ENCODE measurements at places on chromosomes 6 and 20.

GRCh38 chr6:125821825-125822281 lies 31.1 kb downstream of the NCOA7 start:
- DNase-seq: no peak

DNA sequence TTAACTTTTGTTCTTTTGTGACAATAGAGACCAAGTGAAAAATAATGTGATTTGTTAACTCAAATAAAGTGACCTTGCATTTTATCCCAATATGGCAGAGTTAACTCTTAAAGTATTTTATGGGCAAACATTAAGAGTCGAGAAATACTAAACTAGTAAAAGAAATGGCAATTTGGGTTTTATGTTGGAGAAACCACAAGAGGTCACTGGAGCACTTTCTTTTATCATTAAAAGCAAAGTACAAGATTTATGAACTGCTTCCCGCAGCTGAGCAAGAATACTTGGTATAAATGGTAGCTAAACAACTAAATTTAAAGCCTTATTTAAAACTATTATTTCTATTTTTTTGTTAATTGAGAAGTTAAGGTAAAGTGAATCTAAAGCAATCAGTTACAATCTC lies 33.5 kb upstream of the MCM9 start:
- no peak for DNase-seq

GRCh38 chr6:166271376-166271765 lies 36.8 kb downstream of the PRR18 start:
- no peak for DNase-seq

- no peak for DNase-seq
Observed at GRCh38 chr6:134413241-134413643, 95.3 kb upstream of the SGK1 start.

- DNase-seq: no peak
Observed at GRCh38 chr20:1855109-1855508, 40.1 kb upstream of the SIRPA start.

GRCh38 chr20:24696396-24696795 lies 227.0 kb downstream of the SYNDIG1 start:
- DNase-seq: no peak

GRCh38 chr6:145929037-145929633 lies 35.0 kb downstream of the SHPRH start:
- DNase-seq: no peak

GRCh38 chr6:116876107-116876506 lies 935 bp upstream of the RFX6 start:
- no peak for DNase-seq

DNA sequence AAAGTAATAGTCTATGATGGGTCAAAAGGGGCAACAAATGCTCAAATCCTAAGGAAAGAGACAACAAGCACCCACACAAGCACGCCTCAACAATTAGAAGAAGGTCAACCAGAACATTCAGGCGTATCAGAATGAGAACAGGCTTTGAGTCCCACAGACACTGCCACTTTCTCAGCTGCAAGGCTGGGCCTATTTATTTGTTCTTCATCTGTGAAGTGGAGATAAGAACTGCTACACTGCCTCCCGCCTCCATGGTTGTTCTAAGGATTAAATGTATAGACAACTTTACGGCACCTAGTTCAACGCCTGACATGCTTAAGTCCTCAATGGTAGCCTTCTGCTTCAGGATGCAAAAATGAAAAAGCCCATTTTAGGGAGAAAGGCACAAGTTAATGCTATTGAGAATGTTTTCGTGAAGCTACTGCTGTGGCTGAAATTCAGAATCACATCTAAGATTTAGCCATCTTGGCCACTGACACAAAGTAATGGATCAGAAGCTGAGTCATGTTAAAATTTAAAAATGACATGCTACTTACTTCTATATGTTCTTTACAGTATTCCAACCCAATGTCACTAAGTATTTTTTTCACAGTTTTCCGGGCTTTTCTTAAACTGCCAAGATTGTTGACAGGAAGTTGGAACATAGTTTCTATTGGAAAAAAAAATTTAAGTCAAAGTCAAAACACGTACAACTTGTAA lies 27.7 kb downstream of the ADNP start:
- no peak for DNase-seq

DNA sequence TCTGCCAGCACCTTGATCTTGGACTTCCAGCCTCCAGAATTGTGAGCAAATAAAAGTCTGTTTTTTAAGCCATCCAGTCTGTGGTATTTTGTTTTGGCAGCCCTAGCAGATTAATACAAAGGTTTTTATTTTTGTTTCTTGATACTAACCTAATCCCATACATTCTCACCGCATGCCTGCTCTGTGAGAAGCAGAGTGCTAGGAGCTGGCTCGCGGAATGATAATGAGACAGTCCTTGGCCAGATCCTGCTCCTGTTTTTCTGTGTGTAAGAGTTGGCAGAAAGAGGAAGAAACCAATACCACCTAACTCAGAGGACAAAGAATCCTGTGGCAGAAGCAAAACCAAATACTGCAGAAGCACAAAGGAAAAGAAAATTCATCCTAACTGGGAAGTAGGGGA lies 82.6 kb downstream of the KIF16B start:
- no peak for DNase-seq

DNA sequence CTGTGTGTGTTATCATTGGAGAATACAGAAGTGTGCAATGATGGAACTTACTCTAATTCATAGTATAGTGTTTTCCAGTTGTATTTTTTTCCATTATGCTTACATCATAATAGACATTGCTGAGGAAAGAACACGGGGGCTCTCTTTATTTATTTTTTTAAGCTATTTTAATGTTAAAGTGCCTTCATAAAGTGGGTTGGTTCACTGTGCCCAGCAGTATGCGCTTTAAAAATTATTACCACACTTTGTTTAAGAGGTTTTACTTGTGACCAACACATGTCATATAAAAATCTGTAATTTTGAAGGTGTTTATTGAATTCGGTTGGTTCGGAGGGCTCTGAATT lies 215.8 kb downstream of the TMEM242 start:
- no peak for DNase-seq

GRCh38 chr6:152094992-152095592 lies 287.6 kb downstream of the ESR1 start:
- DNase-seq: peak; percentile 71

GRCh38 chr20:23244916-23245552 lies 105.6 kb upstream of the NXT1 start:
- DNase-seq: no peak

- no peak for DNase-seq
Observed at GRCh38 chr6:139927236-139927635, 552.8 kb upstream of the CITED2 start.

DNA sequence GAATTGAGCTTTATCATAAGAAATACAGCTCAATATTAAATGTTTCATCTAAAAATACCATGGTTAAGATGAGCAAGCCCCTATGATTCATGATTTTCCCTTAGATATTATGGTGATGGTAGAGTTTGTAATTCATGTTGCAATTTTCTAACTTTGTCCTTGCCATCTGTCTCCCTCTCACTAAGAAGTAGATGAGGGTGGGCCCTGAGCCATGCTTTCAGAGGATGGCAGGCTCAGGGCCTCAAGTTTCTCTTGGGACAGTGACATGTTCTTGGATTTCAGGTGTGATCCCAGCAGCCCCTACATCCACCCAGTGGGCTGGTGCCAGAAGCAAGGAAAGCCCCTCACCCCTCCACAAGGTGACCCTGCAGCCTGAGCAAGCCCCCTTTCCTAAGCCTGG lies 25.6 kb downstream of the L3MBTL1 start:
- DNase-seq: no peak

GRCh38 chr20:51579137-51579536 lies 36.6 kb upstream of the NFATC2 start:
- no peak for DNase-seq

- DNase-seq: no peak
Observed at GRCh38 chr20:43751167-43752050, 24.6 kb upstream of the GTSF1L start.

GRCh38 chr20:43458422-43458924 lies 777 bp downstream of the SRSF6 start:
- DNase-seq: peak; percentile 16

DNA sequence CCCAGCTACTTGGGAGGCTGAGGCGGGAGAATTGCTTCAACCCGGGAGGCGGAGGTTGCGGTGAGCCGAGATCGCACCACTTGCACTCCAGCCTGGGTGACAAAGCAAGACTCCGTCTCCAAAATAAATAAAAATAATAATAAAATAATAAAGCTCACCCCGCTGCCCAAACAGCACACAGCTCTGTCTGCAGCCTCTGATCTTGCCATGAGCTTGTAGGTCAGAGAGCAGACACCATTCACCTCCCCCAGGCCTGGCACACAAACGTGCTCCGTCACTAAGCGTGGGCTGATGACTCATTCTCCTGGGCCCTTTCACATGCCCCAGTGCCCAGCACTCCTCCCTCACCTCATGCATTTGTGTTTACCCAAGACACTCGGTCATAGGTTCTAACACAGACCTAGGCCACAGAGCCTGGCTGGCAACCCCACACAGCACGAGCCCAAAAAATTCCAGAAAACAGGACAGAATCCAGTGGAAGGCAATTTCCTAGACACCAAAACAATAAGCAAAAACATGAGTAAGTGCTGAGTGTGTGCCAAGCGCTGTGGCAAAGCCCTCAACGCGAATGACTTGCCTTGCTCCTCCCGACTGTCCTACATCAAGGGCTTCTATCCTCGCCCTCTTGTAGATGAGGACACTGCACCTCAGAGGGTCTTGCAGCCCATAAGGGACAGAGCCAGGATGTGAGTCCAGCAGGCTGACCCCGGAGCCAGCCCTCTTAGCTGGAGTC lies 18.0 kb downstream of the ATP9A start:
- no peak for DNase-seq

- no peak for DNase-seq
Observed at GRCh38 chr20:62570897-62571668, 71.2 kb upstream of the SLCO4A1 start.

DNA sequence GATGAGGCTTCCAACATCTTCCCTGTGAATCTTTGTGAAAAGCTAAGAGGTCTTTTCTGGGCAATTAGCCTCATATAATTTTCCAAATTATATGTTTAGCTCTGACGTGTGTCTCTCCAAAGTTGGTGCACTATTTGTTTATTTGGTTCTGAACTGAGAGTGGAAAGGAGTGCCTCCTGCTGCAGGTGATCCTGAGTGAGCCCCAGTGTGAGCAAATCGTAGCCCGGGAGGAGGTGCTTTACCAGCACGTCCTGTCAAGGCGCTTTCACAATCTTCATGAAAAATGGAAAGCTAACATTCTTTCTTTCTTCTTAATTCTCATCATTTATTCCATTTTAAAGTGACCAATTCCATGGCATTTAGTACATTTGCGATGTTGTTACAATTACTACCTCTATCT lies 231.9 kb downstream of the BMP2 start:
- no peak for DNase-seq

- DNase-seq: no peak
Observed at GRCh38 chr20:61664556-61665320, 400.9 kb downstream of the TAF4 start.

GRCh38 chr20:12177657-12178293 lies 260.1 kb downstream of the BTBD3 start:
- no peak for DNase-seq

DNA sequence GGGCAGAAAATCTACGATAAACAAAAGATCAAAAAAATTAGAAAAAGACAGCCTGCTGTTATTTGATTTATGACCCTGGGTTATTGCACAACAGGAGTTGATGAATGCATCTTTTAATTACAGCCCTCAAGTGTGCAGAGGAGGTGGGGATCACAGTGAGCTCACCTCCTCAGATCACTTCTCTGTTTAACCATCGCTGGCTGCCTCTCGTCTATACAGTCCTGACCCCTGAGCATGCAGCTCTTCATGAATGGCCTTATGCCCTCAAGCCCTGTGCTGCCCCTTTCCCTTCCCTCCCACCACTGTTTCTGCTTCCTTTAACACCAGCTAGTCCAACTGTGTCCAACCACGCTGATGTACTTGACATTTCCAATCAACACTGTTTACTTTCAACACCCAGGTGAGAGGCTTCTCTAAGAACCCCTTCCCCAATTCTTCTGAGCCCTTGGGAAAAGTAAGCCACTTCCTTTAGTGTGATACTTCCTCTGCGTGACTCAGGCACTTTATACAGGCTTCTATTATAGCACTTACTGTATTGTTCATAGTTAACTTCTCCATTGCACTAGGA lies 60.6 kb upstream of the RIPOR2 start:
- DNase-seq: no peak

DNA sequence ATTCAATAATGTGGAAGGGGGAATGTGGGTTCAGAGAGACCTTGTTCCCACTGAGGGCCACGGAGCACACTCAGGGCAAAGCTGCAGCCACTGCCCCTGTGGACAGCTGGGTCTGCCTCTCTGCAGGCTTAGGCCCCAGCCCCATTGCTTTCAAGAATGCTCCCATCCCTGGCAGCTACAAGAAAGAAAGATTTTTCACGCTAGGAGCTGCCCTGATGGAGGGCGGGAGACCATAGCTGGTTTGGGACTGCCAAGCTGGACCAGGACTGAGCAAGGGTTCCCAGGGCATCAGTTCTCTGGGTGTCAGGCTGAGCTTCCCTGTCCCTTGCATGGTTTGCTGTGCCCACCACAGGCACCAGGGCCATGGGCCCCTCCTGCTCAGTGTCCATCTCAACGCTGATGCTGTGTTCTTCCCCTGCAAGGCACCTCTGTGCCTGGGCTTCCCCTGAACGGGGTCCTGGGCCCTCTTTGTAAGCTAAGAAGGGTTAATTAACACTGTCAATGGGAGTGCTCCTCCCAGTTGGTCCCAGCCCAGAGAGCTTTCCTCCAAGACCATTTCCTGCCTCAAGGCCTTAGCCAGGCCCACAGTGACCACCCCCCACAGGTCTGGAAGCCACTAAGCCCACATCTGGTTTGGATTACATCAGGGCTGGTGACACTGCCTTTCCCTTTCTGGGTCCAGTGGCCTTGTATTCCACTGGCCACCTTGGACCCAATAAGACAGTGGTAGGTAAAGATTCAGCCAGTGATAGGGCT lies 8.4 kb downstream of the FOXS1 start:
- no peak for DNase-seq

- DNase-seq: no peak
Observed at GRCh38 chr20:58113716-58114115, 114.7 kb downstream of the ANKRD60 start.

DNA sequence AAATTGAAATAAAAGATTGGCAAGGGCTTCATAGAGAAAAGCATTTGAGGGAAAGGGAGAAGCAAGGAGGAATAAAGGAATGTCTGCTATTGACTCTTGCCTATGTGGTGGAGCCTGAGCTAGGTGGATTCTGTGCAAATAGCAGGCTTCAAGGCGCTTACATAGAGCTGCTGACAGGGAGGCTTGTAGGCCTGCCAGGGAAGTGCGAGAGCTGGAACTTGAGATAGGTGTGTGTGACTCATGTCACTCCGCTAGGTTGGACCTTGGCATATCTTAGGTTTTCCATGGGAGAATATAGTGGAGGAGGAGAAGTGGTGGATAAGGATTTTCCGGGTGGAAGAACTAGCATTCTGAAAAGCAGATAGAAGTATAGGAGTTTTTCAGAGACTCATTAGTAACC lies 14.0 kb downstream of the SNRNP48 start:
- no peak for DNase-seq
